Neural progenitor cell (in vitro differentiated cells): ENCODE measurements at places on chromosomes 1 and 21. TPM values are rescaled to one million over a fixed set of nuclear protein-coding genes. Genes with fewer than 3 reads are reported as not detected.

- DNase-seq: no peak
These were observed 2.7 kb upstream of the VANGL2 start for GRCh38 chr1:160397651-160398050.

- DNase-seq: no peak
These were observed 369.6 kb downstream of the RYR2 start for GRCh38 chr1:237411621-237412020.

CFAP141 gene
- not detected in 2 replicates for total RNA-seq

GRCh38 chr1:58780411-58780810, 3.4 kb downstream of the JUN start:
- DNase-seq: no peak

- DNase-seq: peak; percentile 43
These were observed 27.7 kb upstream of the MAGOH start for GRCh38 chr1:53266038-53266437.

MR1 gene
- 0.03 TPM in 1 of 2 replicates, not detected in the other for total RNA-seq

DNA sequence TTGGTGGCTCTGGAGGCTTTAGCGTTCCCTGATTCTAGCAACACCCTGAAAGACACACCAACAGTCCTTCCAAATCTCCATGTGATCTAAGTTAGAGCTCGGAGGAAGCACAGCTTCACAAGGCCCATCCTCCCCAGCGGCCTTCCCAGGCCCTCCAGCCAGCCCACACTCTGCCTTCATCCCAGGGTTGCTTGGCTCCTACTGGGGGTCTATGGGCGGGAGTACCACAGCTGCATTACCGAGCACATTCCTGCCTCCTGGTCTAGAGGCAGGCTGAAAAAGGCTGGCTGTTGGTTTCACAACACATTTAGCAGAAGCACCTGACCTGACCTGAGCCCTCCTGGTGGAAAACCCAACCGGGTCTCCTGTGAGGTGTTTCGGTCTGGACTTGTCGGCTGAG, 54.7 kb upstream of the TRIM67 start:
- no peak for DNase-seq

MAP3K21 gene
- total RNA-seq: 4.2 and 5.4 TPM in 2 replicates

DNA sequence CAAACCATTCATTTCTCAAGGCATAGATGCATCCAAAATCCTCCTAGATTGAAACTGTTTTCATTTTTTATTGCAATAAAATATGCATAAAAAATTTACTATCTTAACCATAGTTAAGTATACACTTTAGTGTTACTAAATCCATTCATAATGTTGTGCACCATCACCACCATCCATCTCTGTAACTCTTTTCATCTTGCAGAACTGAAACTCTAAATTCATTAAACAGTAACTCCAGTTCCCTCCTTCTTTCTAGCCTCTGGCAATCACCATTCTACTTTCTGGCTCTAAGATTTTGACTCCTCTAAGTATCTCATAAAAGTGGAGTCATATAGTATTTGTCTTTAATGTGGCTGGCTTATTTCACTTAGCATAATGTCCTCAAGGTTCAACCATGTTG, 236.8 kb downstream of the SMYD3 start:
- no peak for DNase-seq
